ENCODE measurements at places on chromosomes 2 and 18. TPM values are rescaled to one million over a fixed set of nuclear protein-coding genes. Genes with fewer than 3 reads are reported as not detected.
A peak's percentile ranks its signal among the peaks of the same experiment; 100 is the strongest.

DNA sequence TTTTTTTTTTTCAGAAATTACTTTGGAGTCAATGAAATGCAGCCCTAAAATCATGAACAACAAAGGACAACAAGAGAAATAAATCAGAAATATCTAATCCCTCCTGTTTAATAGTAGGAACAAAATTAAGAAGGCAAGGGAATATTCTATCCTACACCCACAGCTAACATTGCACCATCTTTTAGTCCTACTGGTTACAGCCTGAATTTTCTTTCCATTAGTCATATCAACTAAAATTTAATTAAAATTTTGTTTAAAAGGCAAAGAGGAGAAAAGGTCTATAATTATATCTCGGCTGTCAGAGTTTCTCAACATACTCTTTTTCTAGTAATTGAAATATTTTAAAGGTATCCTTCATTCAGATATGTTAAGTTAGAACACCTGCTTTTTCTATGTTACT lies 61.9 kb downstream of the DTNA start:
- no peaks in the 10 kb centered on the region for H3K4me1 ChIP-seq
- H3K36me3 ChIP-seq: no peaks in the 10 kb centered on the region
- no peak overlapping the region for H3K4me3 ChIP-seq

Gene MATN3
- 2.1 TPM for total RNA-seq

DNA sequence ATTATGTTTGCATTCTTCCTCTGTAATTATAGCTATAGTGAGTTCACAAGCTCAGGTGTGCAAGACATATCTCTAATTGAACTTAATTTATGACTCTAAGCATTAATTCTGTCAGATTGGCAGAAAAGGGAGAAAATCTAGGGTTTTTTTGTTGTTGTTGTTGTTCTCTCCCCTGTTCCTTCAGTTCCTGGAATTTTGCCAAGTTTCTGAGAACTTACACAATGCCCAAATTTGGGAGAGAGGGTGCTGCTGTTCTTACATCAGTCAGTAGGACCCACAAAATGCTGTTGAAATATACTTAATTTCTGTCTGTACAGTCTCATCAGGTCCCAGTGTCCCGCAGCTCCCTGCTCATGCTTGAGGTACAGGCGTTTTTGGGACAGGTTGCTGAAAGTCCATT lies 221.8 kb upstream of the RBMS1 start:
- H3K27me3 ChIP-seq: no peaks in the 10 kb centered on the region
- H3K4me1 ChIP-seq: no peaks in the 10 kb centered on the region
- H3K36me3 ChIP-seq: no peaks in the 10 kb centered on the region

GRCh38 chr18:61605376-61606067 lies 272.3 kb downstream of the CDH20 start:
- H3K27ac ChIP-seq: peak overlapping the region; percentile 77
- H3K4me3 ChIP-seq: no peak overlapping the region
- H3K36me3 ChIP-seq: no peaks in the 10 kb centered on the region
- no peak for DNase-seq
- H3K4me1 ChIP-seq: no peaks in the 10 kb centered on the region

Gene UGT1A4
- total RNA-seq: not detected

- DNase-seq: no peak
- H3K36me3 ChIP-seq: no peaks in the 10 kb centered on the region
- H3K4me3 ChIP-seq: no peak overlapping the region
- no peak overlapping the region for H3K27ac ChIP-seq
These were observed 8.0 kb downstream of the ZNF396 start for GRCh38 chr18:35369126-35369525.

All from uterus (tissue), 4 donors.